Neuronal stem cell (in vitro differentiated cells): ENCODE measurements at places on chromosomes 1 and 21.

- H3K27ac ChIP-seq, result no peak overlapping the region
- H3K4me1 ChIP-seq, result peaks cover under 1% of the 10 kb centered on the region
Observed at GRCh38 chr1:15304708-15305467, 57.9 kb downstream of the FHAD1 start.

- H3K36me3 ChIP-seq, result no peaks in the 10 kb centered on the region
- peak overlapping the region; percentile 18 for H3K4me3 ChIP-seq
- DNase-seq, result no peak
- no peaks in the 10 kb centered on the region for H3K4me1 ChIP-seq
- H3K27me3 ChIP-seq, result no peaks in the 10 kb centered on the region
- H3K27ac ChIP-seq, result no peak overlapping the region
Observed at GRCh38 chr1:65165269-65165993, 17.4 kb downstream of the AK4 start.

GRCh38 chr21:33394260-33394659, 9.0 kb upstream of the IFNGR2 start:
- H3K4me1 ChIP-seq, result no peaks in the 10 kb centered on the region
- H3K36me3 ChIP-seq, result no peaks in the 10 kb centered on the region
- no peak for DNase-seq

DNA sequence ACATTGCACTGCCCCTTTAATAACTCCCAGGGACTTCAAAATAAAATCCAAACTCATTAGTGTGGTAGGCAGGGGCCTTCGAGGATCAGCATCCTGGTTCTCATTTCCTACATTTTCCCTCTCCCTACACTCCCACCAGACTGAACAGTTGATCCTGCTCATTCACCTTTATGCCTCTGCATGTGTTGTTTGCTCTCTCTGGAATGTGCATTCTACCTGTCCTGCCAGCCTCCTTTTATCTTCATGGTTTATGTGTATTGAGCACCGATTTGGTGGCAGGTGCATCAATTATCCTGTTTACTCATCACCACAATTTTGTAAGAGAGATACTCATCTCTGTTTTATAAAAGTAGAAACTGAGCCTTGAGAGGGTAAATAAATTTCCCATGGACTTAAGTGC, 125.0 kb downstream of the ADSS2 start:
- peaks cover 5% of the 10 kb centered on the region for H3K4me1 ChIP-seq
- DNase-seq, result no peak
- H3K27me3 ChIP-seq, result no peaks in the 10 kb centered on the region
- no peak overlapping the region for H3K4me3 ChIP-seq

- no peaks in the 10 kb centered on the region for H3K36me3 ChIP-seq
- H3K27me3 ChIP-seq, result no peaks in the 10 kb centered on the region
- H3K4me1 ChIP-seq, result peaks cover 17% of the 10 kb centered on the region
- no peak overlapping the region for H3K27ac ChIP-seq
- no peak overlapping the region for H3K4me3 ChIP-seq
Observed at GRCh38 chr1:33169290-33170055, 12.4 kb downstream of the TRIM62 start.

GRCh38 chr1:226125831-226126230, 60.7 kb downstream of the ACBD3 start:
- no peaks in the 10 kb centered on the region for H3K27me3 ChIP-seq
- no peak for DNase-seq
- no peaks in the 10 kb centered on the region for H3K36me3 ChIP-seq
- H3K4me3 ChIP-seq, result no peak overlapping the region
